Fibroblast of skin of right biceps (primary cell): ENCODE measurements at places on chromosomes 7 and 10.

- peak; percentile 25 for DNase-seq
Observed at GRCh38 chr7:135282561-135283254, 49.1 kb downstream of the STRA8 start.

GRCh38 chr10:71272056-71272771 is 46.8 kb upstream of the SLC29A3 start:
- peak; percentile 88 for DNase-seq

- DNase-seq = no peak
Observed at GRCh38 chr10:52257692-52258075, 56.4 kb upstream of the DKK1 start.

DNA sequence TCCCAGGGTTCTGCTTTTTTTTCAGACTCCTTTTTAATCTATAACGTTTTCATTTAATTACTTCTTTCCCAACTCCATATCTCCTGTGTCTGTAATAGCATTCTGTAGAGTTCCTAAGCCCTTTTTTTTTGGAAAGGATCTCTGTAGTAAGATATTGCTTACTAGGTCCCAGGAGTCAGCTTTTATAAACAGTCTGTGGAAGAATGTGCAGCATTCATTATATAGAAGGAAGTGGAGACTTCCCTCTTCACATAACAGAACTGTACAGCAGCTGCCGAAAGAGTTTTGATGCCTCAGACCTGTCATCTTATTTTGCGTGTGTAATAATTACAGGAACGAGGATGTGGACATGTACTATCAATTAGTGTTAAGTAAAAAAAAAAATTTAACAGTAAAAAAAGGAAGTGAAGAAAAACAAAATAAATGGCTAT is 7.4 kb upstream of the STEAP4 start:
- no peak for DNase-seq

GRCh38 chr10:62638062-62638477 is 166.4 kb upstream of the ADO start:
- peak; percentile 56 for DNase-seq

DNA sequence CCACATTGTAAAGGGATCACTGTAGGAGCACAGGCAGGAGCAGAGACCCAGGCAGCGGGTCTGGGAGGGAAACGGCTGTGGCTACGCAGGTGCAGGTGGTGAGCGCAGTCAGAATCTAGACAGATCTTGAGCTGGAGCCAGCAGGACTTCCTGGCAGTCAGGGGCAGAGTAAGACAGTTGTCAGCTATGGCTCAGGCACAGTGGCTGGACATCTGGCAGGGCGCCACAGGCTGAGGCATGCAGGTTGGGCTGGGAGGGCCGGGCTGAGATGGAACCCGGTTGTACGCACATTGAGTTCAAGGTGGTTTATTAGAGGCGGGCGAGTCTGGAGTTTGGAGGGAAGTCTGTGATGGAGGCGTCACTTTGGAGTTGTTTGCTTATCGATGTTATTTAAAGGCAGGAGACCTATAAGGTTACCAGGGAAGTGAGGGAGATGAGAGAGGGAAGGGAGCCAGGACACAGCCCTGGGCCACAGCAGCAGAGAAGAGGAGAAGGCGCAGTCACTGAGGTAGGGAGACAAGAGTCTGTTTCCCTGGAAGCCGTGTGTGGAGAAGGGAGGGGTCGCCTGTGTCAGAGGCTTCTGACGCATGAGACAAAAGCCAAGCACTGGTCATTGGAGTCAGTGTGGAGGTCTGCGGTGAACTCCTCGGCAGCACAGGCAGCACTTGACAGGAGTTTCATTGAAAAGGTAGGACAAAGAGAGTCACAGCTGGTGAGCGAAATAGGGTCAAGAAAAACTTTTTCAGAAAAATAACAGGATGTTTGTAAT is 73.8 kb downstream of the LANCL2 start:
- no peak for DNase-seq

DNA sequence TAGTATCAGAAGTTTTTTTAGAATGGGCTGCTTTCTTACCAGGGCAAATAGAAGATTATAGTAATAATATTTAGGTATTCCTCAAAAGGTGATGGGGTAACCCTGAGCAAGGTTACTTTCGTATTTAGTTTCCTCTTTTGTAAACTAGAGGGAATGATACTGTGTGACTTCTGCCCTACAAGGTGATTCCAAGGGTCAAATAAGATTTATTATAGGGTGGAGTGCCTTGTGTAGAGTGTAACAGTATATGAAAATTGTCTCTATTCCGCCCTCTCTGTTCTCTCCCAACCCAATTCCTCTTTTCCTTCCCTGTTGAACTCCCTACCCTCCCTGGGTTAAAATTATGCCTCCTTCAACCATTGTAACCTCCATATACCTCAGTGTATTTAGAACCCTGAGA is 5.3 kb downstream of the SLC35G1 start:
- no peak for DNase-seq

DNA sequence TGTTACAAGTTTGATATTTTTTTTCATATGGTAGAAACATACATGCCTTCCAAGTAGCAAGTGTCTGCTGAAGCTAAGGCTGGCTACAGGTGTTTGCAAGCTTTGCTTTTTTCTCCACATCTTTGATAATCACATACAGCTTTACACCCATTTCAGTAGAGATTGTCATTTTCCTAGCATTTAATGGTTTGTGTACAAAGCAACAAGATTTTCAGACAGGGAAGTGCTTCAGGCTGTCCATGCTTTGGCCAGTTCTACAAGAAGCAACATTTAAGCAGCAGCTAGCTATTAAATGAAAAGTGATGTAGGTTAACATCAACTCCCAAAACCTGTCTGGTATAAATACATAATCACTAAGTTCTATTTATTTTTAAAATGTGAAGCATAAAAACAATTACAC is 2.3 kb downstream of the HDAC9 start:
- DNase-seq = no peak

DNA sequence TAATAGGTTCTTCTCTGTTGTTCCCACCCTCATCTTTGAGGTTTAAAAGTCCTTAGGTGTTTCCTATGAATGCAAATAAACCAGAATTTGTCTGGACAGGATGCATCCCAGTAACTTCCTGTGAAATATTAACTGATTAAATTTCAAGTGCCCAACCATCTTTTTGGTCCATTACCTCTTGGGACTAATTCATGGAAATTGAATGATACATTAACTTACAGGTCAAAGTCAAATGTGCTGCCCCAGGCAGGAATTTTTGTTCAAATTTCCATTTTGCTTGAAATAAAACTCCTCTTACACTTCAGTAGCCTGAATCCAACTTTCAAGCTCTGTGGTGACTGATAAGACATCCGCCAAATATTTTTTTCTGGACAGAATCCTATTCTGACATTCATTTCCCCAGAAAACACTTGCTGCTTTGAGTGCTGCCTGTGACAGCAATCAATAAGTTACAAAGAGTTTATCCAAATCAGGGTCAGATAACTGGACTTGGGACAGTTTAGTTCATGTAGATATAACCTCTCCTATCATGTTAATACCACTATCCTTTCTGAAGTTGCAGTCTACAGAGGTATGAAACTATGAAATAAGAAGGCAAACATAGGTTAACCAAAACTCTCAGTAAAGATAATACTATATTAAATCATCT is 383.5 kb downstream of the POM121L12 start:
- DNase-seq = no peak

GRCh38 chr7:27947586-27948278 is 207.8 kb downstream of the TAX1BP1 start:
- DNase-seq = peak; percentile 22

DNA sequence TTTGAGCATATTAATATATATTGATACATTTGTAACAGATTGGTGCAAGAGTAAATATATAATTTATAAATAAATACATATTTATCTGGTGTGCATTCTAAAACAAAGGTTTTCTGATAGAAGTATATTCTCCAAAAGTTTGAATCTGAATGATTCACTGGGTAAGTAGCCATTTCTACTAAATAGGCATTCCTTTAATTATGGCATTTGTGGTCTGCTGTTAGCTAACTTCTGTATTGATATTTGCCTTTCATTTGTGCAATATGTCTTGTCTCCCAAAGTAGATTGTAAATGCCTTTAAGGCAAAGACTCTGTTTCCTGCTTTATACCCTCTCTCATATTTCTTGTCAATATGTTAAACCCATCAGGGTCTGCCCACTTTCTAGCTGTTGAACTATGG is 11.1 kb upstream of the ARID5B start:
- peak; percentile 57 for DNase-seq

DNA sequence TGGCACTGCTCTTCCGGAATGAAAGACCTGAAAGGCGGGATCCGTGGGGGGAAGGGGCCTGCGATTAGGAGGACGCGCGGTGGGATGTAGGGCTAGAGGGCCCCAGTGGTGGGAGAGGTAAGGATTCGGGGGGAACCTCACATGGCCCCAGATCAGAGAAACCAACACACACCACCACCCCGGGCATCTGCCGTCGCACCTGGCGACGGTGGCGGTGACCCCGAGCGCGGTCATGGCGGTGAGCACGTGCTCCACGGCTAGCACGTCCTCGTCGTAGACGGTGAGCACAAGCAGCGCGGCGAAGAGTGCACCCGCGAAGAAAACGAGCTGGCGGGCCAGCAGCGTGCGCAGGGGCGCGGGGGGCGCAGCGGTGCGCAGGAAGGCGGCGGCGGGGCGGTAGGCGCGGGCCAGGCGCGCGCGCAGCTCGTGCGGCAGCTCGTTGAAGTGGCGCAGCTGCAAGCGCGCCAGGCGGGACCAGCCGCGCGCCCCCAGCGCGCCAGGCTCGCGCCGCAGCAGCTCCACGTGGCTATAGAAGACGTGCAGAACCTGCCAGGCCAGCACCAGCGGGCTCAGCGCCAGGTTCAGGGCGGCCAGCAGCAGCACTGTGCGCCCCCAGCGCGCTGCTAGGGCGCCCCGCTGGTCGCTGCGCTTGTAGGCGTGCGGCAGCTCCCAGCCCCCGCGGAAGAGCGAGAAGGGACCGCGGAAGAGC is 5.7 kb downstream of the ATG9B start:
- DNase-seq = peak; percentile 54

- no peak for DNase-seq
Observed at GRCh38 chr7:120229084-120229483, 43.9 kb upstream of the KCND2 start.

DNA sequence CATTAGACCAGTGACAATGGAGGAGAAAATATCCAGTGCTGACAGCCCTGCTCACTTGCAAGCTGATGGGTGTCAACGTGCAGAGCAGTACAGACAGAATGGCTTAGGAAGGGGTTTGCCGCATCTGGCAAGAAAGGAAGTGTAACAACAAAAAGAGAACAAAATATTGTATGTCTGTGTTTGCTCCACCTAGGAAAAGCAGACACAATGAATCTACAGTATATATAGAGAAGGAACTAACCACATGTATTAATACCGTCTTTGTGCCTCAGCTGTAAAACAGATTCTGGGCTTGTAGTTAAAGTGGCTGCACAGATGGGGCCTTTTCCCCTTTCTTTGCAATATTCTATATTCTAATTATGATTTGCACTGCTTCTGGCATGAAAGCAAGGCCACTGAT is 281.1 kb upstream of the MEOX2 start:
- DNase-seq = no peak

- DNase-seq = peak; percentile 12
Observed at GRCh38 chr10:15787426-15787825, 67.7 kb upstream of the ITGA8 start.

- DNase-seq = peak; percentile 69
Observed at GRCh38 chr10:88989824-88990383, 694 bp upstream of the FAS start.

DNA sequence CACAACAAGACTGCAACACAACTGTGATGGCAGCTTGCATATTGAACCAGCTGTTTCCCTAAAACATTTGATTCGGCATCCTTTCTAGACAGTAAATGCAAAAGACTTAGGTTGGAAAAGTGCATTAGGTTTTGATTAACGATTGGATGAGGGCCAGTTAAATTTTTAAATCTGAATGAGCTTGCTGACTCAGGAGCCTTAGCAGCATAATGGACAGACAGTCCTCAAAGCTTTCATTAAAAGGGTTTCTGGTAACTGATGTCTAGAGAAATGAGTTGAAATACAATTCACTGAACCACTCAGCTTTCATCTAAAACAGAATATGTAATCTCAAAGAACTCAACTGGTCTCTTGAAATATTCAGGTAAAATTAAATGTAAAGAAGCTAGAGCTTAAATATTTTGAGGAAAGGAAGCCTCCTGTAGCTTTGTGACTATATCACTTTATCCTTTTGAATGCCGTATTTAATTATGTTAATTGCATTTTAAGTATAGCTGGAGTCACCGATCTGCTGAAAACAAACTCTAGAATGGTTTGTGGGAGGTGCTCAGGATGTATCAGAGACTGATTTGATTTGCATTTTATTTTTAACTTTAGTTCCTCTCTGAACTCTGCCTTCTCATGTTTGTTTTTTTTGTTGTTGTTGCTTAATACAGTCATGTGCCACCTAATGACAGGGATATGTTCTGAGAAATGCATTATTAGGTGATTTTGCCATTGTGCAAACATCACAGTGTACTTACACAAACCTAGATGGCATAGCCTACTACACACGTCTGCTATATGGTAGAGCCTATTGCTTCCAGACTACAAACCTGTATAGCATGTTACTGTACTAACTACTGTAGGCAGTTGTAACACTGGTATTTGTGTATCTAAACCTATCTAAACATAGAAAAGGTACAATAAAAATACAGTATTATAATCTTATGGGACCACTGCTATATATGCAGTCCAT is 29.2 kb upstream of the ATRNL1 start:
- peak; percentile 62 for DNase-seq

DNA sequence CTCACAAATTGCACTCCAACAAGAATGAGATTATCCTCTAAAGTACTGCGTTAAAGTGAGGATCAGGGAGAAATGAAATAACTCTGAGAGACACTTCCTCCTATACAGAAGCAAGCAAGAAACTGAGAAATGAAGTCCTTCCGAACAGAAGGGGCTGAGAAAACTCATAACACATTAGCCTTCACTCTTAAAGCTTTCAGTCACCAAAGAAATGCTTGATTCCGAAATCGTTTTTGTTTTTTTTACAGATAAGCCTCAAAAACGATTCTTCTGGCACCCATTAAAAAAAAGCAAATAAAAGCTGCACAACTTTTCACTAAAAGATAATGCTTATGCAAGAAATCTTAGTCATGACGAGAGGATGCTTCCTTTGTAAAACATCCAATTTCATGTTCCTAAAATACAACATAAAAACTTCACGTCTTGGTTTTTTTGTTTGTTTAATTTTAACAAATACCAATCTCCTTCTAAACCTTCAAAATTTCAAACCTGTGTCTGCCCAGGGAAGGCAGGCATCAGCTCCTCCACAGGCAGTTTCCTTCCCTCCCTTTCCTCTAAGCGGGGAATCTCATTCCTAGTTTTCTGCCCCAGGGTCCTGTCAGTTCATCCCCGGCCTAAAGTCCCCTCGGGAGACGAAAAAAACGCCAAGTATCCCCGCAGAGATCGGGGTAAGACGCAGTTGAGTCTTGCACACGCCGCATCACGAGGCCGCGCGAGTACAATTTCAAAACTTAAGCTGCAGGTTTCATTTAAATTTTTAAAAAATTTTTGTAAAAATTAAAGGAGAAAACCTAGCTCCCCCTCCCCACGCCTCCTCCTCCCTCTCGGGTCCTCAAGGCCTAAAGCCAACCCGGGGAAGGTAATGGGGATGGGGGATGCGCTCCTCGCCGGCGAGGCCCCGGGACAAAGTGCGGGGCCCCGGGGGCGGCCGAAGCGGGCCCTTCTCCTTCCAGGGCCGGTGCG is 1.1 kb downstream of the BAZ1B start:
- peak; percentile 23 for DNase-seq
